Kidney tubule cell (primary cell): ENCODE measurements at places on chromosomes 7 and 10.

GRCh38 chr10:84241185-84241790, at the start of gene LRIT1:
LRIT1 (minus strand) TSS chr10:84241546; CDS start chr10:84241439, 107 bp downstream.
- DNase-seq, result no peak

GRCh38 chr7:30764030-30764975, 6.9 kb upstream of the MINDY4 start:
- no peak for DNase-seq

DNA sequence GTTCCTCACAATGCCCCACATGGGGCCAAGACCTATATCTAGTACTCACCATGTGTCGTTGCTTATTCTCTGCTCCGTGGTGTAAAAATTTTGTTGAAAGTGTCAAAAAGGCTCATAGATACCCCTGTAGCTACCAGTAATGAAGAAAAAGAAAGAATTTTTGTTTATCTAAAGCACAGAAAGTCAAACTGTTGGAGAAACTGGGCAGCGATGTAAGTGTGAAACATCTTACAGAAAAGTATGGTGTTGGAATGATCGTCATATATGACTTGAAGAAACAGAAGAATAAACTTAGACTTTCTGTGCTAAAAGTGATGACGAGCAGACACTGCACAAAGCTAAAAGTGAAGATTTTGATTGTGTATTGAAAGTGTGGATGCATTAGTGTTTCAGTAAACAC, 626.6 kb upstream of the GHITM start:
- DNase-seq, result no peak

DNA sequence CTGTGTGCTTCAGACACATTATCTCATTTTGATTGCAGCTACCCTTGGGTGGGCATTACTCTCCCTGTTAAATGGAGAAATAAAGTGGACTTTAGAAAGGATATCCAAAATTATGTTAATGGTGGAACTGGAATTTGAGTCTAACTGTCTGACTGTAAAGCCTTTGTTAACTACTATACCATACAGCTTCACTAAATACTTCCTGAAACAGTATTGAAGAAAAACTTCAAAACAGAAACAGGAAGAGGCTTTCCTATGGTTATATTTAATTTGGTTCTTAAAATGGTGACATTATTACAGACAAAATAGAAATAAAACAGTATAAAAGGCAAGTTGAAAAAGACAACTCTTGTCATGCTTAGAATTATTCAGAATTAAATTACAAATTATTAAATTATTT, 25.0 kb downstream of the SPAG6 start:
- no peak for DNase-seq

- no peak for DNase-seq
Measured at GRCh38 chr10:8768852-8769251, 714.4 kb downstream of the GATA3 start.

GRCh38 chr7:99089914-99090629, 53.8 kb downstream of the SMURF1 start:
- DNase-seq, result no peak

- no peak for DNase-seq
Measured at GRCh38 chr7:82715344-82715743, 271.8 kb upstream of the CACNA2D1 start.

- no peak for DNase-seq
Measured at GRCh38 chr7:36192053-36192824, 39.2 kb downstream of the EEPD1 start.

DNA sequence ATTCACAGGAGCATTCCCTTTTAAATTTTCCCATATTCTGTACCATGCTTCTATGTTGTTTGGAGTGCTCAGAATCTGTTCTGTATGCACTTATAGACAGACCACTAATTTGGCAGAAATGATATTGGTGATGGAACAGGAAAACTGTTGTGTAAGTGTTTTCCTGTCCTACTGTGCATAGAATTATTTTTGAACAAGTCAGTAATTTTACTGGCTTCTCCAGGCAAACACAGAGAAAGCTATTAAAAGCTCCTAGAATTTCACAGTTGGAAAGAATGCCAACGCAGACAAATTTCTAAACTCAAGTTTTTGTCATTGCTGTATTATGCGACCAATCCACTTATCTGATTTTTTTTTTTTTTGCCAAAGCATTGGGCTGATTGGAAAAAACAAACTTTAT, 55.7 kb downstream of the ANKMY2 start:
- DNase-seq, result no peak

- DNase-seq, result peak; percentile 21
Measured at GRCh38 chr7:102024769-102025391, 207.5 kb downstream of the CUX1 start.

DNA sequence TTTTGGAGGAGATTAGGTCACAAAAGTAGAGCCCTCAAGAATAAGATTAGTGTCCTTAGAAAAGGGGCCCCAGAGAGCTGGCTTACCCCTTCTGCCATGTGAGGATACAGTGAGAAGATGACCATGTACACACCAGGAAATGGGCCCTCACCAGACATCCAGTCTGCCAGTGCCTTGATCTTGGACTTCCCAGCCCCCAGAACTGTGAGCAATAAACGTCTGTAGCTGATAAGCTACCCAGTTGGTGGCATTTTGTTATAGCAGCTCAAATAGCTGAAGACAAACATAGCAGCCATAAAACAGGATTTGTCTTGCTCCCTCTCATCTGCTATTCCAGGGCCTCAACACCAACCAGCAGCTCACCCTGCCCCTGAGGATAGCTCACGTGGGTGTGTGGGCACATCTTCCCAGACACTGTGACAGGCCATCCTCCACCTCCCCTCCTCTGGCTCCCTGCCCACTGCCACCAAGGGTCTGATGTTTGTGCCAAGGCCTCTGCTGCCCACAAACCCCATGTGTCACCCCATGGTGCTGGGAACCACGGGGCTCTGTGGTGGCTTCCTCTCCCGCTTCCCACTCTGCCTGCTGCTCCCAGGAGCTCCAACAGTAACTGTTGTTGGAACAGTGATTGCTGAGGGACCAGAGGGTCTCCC, 252.4 kb downstream of the USP6NL start:
- no peak for DNase-seq
